ENCODE measurements at places on chromosomes 4 and X.
A peak's percentile ranks its signal among the peaks of the same experiment; 100 is the strongest.

GRCh38 chr4:70613306-70614183, 15.0 kb upstream of the ENAM start:
- DNase-seq, result no peak

- DNase-seq, result no peak
Observed at GRCh38 chr4:84697159-84697558, 114.2 kb downstream of the CDS1 start.

DNA sequence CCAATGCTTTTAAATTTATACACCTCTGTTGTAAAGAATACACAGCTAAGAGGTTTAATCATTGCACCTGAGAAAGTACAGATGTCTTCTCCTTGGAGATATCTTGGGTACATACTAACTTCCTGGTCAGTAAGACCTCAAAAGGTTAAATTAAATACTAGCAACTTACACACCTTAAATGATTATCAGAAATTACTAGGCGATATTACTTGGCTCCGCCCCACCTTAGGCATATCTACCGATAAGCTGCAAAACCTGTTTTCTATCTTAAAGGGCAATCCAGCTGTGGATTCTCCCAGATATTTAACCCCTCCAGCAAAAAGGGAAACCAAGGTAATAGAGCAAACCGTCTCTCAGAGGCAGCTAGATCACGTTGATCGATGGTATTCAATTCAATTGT, 819.4 kb downstream of the FAM133A start:
- no peak for DNase-seq

GRCh38 chr4:147994491-147995385, 262.9 kb downstream of the ARHGAP10 start:
- no peak for DNase-seq

- no peak for DNase-seq
Observed at GRCh38 chr4:14583331-14583730, 418.9 kb upstream of the CPEB2 start.

DNA sequence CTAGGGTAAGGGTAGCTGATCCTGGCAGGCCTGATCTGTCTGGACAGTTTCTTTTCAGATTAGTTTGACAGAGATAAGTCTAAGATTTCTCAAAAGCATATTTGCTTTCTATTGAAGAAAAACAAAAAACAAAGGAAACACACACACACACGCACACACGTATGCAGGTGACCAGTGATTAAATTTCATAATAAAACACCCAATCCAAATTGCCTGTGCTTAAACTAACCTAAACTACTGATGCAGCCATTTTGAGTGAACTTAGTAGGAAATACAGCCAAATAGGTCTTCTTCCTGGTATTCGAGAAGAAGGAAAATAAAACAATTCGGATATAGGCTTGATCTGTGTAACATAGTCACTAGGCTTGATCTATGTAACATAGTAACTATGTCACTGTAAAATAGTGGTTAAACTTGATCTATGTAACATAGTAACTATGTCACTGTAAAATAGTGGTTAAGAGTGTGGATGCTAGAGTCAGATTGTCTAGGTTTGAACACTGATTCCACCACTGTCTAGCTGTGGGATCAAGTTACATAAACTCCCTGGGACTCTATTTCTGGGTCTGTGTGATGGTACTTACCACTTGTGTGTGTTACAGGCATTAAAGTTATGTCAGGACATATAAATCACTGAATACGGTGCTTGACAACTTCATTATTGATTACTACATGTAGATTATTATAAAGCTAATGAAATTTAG, 9.8 kb upstream of the CCNG2 start:
- DNase-seq, result no peak

- DNase-seq, result no peak
Observed at GRCh38 chr4:114072781-114073180, 93.3 kb upstream of the ARSJ start.

- DNase-seq, result no peak
Observed at GRCh38 chr4:148852092-148852699, 410.0 kb upstream of the NR3C2 start.

- peak; percentile 18 for DNase-seq
Observed at GRCh38 chr4:113837397-113837796, 75.9 kb upstream of the CAMK2D start.

- no peak for DNase-seq
Observed at GRCh38 chr4:25950461-25951389, 36.7 kb downstream of the SMIM20 start.

- no peak for DNase-seq
Observed at GRCh38 chr4:182695009-182695408, 222.2 kb downstream of the DCTD start.

- no peak for DNase-seq
Observed at GRCh38 chrX:45479196-45479834, 278.6 kb upstream of the DIPK2B start.

DNA sequence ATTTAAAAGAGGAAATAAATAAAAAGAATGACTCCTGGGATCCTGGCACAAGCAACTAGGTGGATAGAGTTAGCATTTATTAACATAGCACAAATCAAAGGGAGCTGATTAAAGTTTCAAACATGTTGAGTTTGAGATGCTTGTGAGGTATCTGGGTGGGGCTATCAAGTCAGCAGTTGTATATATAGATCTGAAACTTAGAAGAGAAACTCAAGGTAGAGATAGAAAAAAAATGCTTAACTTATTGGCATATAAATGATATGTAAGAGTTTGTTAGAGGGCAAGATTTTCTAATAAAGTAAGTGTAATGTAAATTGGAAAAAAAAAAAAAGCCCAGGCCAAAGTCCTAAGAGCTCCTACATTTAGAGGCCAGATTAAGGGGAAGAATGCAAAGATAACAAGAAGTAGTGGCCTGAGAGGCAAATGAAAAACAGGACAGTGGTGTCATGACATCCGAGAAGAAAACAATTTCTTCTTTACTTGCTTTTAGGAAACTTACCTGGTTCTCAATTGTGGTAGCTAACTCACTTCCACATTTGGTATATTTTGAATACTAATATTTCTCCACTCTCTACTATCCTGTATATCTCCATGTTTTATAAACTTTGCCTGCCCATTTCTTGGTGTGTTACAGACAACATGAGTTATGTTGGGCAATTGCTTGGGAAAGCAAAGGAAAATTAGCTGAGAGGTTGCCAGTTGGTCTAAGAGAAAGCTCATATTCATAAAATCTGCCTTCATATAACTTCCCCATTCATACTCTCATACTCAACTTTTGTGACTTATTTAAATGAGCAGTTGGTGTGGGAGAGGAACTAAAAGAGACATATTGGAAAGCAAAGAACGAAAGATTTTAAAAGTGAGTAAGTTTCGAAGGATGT, 169.2 kb downstream of the PARM1 start:
- DNase-seq, result no peak

GRCh38 chr4:171948038-171948437, 134.8 kb downstream of the GALNTL6 start:
- DNase-seq, result no peak

- DNase-seq, result peak; percentile 17
Observed at GRCh38 chr4:26076000-26076587, 162.1 kb downstream of the SMIM20 start.

- no peak for DNase-seq
Observed at GRCh38 chrX:7143076-7143475, 4.4 kb upstream of the STS start.
